NCI-H1105 (cell line): ENCODE measurements at places on chromosomes 2 and 18.

- no peak for DNase-seq
Observed at GRCh38 chr2:146321175-146321574, 1523.7 kb upstream of the ACVR2A start.

- peak; percentile 60 for DNase-seq
Observed at GRCh38 chr2:218876562-218877219, 4.0 kb upstream of the WNT10A start.

- DNase-seq = peak; percentile 46
Observed at GRCh38 chr2:119264781-119265692, 41.4 kb downstream of the STEAP3 start.

DNA sequence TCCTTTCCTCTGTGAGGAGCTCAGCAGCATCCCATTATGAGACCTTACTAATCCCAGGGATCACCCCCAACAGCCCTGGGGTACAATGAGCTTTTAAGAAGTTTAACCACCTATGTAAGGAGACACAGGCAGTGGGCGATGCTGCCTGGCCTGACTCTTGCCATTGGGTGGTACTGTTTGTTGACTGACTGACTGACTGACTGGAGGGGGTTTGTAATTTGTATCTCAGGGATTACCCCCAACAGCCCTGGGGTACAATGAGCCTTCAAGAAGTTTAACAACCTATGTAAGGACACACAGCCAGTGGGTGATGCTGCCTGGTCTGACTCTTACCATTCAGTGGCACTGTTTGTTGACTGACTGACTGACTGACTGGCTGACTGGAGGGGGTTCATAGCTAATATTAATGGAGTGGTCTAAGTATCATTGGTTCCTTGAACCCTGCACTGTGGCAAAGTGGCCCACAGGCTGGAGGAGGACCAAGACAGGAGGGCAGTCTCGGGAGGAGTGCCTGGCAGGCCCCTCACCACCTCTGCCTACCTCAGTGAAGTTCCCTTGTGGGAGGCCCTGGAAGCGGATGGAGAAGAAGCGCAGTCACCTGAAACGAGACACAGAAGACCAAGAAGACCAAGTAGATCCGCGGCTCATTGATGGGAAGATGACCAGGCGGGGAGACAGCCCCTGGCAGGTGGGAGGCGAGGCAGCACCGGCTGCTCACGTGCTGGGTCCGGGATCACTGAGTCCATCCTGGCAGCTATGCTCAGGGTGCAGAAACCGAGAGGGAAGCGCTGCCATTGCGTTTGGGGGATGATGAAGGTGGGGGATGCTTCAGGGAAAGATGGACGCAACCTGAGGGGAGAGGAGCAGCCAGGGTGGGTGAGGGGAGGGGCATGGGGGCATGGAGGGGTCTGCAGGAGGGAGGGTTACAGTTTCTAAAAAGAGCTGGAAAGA lies 7.6 kb downstream of the PROC start:
- DNase-seq = no peak

DNA sequence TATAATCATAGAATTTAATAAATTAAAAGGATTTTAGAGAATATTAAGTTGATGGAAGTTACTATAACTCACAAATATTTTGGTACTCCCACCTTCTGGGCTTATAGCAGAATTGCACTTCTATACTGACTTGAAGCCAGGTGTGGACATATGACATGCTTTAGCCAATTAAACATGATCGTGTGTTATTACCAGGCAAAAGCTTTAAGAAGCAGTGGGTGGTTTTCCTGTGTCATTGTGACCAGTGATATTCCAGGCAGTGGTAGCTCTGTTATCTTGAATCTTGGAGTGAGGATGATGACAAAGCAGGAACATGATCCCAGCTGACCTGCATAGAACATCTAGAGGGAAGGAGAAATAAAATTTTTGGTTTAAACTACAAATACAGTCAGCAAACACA lies 370.9 kb upstream of the ZEB2 start:
- DNase-seq = no peak
